Stimulated activated CD8-positive, alpha-beta memory T cell treated with anti-CD3 and anti-CD28 coated beads, Interleukin-12 subunit alpha, Interleukin-12 subunit beta, amount 100 ng/mL, for 1 hour (primary cell): ENCODE measurements at places on chromosomes 12 and 14.
A peak's percentile ranks its signal among the peaks of the same experiment; 100 is the strongest.

GRCh38 chr14:44928793-44929192 lies 33.0 kb downstream of the KLHL28 start:
- no peak for DNase-seq

GRCh38 chr12:123929946-123930583 lies 42.6 kb downstream of the CCDC92 start:
- DNase-seq: no peak

- DNase-seq: peak; percentile 18
Measured at GRCh38 chr14:100440207-100440631, 117.1 kb downstream of the SLC25A47 start.

- DNase-seq: no peak
Measured at GRCh38 chr14:100078216-100078803, 13.1 kb downstream of the EVL start.

GRCh38 chr14:29351996-29352705 lies 575.5 kb downstream of the PRKD1 start:
- DNase-seq: no peak
